ENCODE measurements at places on chromosomes 5 and 9.

GRCh38 chr9:85530721-85531120, 211.0 kb downstream of the AGTPBP1 start:
- DNase-seq: no peak

- DNase-seq: no peak
Measured at GRCh38 chr9:37144762-37145161, 24.4 kb downstream of the ZCCHC7 start.

DNA sequence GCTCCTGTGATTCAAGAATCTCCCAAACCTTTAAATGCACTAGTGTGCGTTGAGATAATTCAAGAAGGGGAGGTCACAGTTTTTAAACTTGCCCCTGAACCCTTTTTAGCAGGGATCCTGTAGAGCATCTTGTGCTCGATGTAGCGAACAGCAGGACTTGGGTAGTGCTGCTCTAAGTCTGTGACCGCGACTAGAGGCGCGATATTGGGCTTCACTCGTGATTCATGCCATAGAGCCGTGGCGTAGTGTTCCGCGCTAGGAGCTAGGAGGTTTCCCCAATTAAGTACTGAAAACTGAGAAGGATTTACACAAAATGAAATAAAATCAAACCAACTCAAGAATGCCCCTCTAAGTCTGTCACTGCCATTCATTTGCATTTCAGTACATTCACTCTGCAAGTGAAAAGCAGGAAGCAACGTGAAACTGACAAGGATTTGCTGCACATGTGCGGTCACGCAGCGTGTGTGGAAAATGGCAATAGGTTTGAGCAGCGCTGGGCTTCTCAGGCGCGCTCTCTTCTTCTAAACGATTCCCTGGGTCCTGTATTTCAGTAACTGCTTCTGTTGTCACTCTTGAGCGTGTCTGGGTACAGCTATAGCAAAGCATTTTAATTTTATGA, 1135.9 kb upstream of the WWC1 start:
- no peak for DNase-seq

GRCh38 chr9:131888923-131889322, 149.0 kb upstream of the RAPGEF1 start:
- DNase-seq: no peak

DNA sequence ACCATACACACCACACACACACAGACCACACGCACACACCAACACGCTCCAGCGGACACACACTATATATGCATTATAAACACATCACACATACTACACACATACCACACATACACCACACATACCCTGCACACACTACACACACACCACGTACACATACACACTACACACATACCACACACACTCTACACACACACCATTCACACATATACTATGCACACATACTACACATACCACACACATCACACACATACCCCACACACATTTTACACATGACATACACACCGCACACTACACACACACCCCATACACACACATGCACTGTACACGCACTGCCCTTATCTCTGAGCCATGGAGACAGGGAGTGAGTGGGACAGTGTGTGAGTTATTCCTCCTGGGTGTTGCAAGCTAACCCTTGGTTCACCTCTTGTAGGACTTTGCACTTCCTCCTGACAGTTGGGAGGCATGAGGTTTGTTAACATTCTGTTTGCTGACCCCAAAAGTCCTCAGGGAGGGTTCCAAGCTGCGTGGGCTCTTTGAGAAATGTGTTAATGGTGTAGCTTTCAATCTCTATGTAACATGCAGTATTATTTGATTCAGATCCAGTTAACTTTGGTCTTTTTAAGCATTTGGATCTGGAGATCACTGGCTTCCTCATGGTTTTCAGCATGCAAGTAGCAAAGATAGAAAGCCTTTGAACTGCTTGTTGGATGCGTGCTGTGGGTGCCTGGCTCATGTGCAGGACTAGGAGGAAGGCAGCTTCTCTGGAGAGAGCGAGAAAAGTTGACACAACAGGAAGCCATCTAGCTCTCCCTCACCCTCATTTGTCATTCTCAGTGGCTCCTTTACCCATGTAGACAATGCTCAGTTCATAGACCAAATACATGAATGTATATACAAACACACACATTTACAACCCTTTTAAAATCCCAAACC, 13.7 kb downstream of the IL31RA start:
- no peak for DNase-seq

- DNase-seq: no peak
Measured at GRCh38 chr5:140185409-140185808, 10.4 kb downstream of the CYSTM1 start.

GRCh38 chr9:5453673-5454072, 3.3 kb downstream of the CD274 start:
- DNase-seq: no peak

GRCh38 chr5:69368458-69369339, 621 bp downstream of the AK6 start:
- no peak for DNase-seq

GRCh38 chr9:86795823-86796553, 151.3 kb downstream of the GAS1 start:
- no peak for DNase-seq

DNA sequence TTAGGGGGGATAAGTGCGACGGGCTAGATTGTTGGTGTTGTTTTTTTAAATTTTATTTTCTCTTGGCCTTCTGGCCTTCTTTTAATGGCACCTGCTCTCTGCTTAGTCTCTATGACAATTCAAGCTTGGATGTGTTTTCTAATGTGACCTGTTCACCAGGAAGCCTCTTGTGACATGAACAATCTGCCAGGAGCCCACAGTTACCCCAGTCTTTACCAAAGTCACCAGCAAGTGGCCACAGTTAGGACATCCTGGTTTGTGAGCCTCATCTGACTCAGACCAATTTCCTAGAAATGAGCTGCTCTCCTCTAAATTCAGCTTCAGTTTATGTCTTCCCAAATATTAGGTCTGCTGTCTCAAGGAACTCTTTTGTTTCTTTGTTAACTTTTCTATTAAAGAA, 135.8 kb downstream of the TLE4 start:
- no peak for DNase-seq

- no peak for DNase-seq
Measured at GRCh38 chr9:107838766-107839165, 349.2 kb upstream of the KLF4 start.

DNA sequence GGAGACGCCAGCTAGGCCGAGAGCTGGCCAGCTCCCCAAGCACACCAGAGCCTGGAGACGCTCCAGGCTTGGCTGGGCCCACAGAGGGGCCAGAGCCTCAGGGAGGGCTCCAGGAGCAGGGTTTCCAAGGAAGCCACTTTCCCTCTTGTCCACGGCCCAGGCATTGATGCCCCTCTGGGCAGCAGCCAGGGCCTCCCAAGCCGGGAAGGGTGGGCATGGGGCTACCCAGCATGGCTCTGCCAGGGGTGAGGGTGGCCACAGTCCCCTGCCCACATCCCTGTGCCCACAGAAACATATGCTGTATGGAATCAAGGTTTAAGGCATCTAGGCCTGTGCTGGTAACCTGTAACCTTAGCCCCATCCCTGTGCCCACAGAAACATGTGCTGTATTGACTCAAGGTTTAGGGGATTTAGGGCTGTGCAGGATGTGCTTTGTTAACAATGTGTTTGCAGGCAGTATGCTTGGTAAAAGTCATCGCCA, 1.5 kb upstream of the DPP7 start:
- no peak for DNase-seq

- DNase-seq: no peak
Measured at GRCh38 chr5:59813761-59814536, 79.6 kb downstream of the PDE4D start.

DNA sequence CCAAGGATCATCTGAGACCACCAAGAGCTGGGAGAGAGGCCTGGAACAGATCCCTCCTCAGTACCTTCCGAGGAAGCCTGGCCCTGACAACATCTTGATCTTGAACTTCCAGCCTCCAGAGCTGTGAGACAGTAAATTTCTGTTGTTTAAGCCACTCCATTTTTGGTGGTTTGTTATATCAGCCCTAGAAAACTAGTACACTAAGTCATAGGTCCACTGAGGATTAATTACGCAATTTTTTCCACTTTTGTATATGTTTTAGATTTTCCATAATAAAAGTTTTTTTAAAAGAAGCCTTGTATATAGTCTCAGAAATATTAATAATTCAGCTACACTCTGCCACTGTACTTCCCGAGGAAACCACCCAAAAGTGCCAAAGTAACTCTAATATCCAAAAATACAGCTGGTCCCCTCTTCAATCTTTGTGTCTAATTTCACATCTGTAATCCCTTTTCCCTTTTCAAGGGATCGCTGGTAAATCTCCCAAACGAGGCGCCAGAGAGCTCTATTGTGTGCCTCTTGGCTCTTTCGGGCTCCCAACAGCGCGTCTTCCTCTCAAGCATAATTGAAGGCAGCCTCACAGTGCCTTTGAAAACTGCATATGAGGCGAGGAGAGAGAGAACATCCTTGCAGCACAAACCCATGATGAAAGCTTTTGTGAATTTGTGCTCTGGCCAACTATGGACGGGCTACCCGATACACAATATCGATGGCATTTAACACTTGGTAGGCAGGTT, 32.7 kb downstream of the PRUNE2 start:
- DNase-seq: no peak

DNA sequence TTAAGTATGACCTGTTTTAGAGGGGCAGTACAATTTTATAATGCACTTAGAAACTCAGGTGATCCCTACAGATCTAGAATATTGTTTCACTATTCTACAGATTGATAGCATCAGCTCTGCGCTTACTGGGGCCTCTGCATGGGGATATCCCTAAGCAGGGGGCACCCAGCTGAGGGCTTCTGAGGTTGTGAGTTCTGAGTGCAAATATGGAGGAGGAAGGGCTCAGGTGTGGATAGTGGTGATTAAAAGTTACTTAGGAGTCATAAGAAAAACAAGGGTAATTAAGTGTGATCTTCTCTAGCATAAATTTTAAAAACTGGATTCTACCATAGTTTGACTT, 274.4 kb downstream of the EFNA5 start:
- no peak for DNase-seq

DNA sequence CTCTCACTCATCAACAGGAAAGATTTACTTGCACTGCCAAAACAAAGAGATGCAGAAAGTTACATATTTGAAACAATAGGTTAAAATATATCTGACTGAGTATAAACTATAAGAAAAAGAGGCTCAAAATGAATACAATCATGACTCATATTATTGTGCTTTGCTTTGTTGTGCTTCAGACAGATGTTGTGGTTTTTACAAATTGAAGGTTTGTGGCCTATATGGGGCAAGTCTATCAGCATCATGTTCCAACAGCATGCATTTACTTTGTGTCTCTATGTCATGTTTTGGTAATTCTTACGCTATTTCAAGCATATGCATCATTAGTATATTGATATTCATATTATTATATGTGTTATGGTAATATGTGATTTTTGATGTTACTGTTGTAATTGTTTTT, 330.0 kb downstream of the PRR16 start:
- DNase-seq: no peak

DNA sequence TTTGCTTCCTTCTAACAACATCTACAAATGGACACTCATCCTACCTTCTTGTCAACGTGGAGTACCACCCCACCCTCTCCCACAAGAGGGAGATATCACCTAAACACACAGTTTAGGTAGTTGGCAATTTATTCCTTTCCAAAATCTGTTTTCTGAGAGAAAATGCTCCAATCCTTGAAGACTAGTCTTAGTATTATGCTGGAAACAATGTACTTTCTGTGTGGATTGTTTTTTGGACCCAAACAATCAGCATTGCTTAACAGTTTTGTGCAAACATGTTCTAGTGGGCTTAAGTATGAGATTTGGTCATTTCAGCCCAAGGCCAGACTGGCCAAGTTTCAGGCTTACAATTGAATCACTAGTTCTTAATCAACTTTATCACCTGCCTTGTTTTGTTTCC, 359.1 kb downstream of the ARHGEF28 start:
- DNase-seq: no peak

DNA sequence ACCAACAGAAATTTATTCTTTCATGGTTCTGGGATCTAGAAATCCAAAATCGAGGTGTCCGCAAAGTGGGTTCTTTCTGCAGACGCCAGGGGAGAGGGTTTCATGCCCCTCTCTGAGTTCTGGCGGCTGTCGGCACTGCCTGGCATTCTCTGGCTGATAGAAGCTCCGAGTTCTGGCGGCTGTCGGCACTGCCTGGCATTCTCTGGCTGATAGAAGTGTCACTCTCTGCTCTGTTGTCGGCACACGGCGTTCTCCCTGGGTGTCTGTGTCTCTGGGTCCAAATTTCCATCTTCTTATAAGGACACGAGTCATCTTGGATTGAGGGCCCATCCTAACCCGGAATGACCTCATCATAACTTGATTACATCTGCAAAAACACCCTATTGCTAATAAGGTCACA, 7.6 kb downstream of the GFI1B start:
- DNase-seq: no peak

DNA sequence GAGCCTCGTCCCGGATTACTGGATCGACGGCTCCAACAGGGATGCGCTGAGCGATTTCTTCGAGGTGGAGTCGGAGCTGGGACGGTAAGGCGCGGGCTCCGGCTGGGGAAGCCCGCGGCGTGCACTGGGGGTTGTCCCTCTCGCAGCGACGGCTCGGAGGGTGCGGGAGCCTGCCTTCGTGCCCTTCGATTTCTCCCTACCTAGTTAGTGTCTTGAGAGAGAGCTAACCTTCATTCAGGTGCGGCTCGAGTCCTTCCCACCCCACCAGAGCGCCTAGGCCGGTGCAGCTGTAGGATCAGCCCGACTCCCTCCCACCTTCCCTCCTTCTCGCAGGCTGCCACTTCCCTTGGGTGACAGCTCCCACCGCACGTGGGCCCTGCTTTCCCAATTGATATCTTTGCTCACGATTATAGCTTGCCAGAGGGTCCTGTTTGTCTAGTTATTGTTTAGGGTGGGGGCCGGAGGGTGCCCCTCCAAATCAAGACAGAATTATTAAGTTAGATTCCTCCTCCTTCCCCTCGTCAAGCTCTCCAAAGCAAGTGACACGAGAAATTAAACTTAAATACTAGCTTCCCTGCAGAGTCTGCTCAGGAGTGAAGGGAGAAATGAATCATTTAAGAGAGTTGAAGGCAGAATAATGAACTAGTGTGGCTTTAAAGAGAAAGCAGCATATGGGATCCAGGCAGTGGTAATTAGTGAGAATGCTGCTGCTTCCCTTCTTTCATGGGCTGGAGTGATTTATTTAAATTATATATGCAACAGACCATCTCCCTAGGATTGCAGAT, 569 bp downstream of the CAMK4 start:
- DNase-seq: no peak

Measured in bone marrow (tissue), 2 donors.